ENCODE measurements at places on chromosomes 5 and 9.

DNA sequence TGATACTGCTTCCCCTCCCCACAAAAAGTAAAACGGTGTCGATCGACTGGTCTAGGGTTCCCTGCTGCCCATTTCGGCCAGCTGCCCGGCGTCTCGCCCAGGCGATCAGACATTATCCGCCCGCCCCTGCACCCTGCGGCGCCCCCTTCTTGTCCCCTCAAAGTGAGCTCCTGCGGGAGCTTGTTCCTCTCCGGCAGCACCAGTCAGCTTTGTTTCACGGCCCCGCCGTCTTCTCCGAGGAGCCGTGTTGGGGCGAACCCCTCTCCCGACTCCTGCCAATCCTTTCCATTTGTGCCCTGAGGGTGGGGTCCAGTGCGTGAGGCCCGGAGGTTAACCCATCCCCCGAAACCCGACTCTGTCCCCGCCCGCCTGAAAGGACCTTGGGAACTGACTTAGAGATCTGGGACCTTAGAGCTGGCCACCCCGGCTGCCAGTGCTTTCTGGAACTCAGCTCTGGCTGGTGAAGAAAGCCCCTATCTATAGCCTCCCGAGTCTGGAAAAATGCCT, 518 bp downstream of the UBE2B start:
- H3K36me3 ChIP-seq = peaks cover 2% of the 10 kb centered on the region
- peak overlapping the region; percentile 98 for H3K4me3 ChIP-seq

DNA sequence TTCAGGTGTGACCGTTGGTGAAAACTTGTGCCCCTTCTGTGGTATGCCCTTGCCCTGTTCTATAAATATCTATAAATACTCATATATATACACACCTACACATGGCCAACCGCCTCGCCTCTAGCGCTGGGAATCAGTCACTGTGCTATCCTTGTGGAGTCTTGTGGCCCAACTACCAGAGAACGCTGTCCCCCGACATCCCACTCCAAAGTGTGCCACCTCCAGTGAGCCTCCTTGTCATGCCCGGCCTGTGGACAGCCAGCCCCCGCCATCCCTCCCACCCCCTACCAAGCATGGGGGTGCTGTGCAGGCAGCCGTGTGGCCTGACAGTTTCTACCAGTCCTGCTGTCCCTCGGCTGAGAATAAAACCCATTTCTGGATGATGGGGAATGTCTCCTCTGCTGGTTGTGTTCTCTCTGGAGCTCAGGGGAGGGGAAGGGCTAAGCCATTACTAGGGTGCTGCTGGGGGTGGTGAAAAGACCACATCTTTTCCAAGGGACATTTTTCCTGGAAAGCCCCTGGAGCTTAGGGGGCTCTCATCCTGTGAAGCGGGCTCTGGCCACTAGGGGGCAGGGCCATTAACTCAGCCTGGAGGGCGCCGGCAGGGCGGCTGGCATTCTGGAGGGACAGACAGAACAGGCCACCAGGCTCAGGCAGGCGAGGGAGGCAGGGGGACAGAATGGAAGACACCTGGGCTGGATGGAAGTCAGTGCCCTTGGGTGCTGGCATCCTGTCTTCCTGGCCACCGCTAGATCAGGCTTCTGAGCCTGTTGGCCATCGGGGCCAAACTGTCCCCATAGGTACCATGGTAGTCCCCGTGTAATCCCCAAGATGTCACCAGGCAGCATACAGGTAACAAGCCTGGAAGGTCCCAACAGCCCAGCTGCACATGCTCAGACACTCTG, 20.7 kb downstream of the GOLGA2 start:
- DNase-seq = peak; percentile 79
- H3K27ac ChIP-seq = peak overlapping the region; percentile 69
- H3K4me3 ChIP-seq = no peak overlapping the region
- peaks cover 7% of the 10 kb centered on the region for H3K4me1 ChIP-seq
- H3K36me3 ChIP-seq = peaks cover 3% of the 10 kb centered on the region

GRCh38 chr5:79107020-79107796, 4.4 kb upstream of the BHMT start:
- H3K4me3 ChIP-seq = no peak overlapping the region
- no peak overlapping the region for H3K27ac ChIP-seq
- no peaks in the 10 kb centered on the region for H3K4me1 ChIP-seq
- DNase-seq = no peak

- no peak overlapping the region for H3K27ac ChIP-seq
- no peaks in the 10 kb centered on the region for H3K4me1 ChIP-seq
- no peak for DNase-seq
- H3K4me3 ChIP-seq = no peak overlapping the region
Observed at GRCh38 chr5:117411701-117412100, 837.1 kb upstream of the SEMA6A start.

GRCh38 chr9:127500399-127500798, 49.1 kb downstream of the LRSAM1 start:
- no peak overlapping the region for H3K27ac ChIP-seq
- H3K4me3 ChIP-seq = no peak overlapping the region
- no peaks in the 10 kb centered on the region for H3K4me1 ChIP-seq
- H3K36me3 ChIP-seq = peaks cover 5% of the 10 kb centered on the region

DNA sequence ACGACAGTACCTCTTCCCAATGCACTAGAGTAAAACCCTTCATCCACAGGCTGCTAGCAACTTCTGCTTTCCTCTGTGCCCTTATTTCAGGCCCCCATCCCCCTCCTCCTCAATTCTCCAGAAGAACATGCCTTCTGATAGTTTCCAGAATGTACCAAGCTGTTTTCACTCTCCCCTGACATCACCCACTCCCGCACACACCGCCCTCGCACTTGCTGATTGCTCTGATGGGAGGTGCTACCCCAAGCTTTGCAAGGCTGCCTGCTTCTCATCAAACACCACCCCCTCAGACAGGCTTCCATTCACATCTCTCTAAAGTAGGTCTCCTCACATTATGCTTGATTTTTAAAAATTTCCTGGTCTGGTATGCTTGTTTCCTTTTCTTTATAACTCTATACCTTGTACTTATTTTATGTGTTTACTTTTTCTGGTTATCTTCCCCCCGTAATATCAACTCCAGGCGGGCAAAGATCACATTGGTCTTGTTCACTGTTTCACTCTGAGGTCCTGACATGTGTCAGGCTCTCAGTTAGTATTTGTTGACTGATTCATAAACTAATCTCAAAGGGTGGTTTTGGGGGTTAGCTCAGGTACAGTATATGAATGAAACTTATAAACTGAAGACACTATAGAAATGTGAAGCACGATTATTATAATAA, 91.0 kb upstream of the C9orf72 start:
- H3K36me3 ChIP-seq = no peaks in the 10 kb centered on the region
- DNase-seq = peak; percentile 27
- H3K27me3 ChIP-seq = no peaks in the 10 kb centered on the region

DNA sequence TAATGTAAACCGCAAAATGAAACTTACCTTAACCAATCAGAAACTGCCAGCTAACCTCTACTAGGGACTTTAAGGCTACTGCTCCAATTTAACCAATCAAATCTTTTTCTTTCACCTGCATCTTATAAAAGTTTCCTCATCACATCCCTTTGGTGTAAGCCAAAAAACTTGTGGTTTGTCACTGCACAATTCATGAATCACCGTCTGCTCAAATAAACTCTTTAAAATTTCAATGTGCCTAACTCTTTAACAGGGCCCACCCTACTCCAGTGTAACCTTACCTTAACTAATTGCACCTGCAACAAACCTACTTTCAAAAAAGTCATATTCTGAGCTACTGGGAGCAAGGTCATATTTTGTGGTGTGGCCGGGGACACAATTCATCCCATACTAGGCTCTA, 172.2 kb upstream of the GRAMD2B start:
- no peaks in the 10 kb centered on the region for H3K4me1 ChIP-seq
- no peaks in the 10 kb centered on the region for H3K36me3 ChIP-seq
- no peak overlapping the region for H3K4me3 ChIP-seq
- DNase-seq = no peak

DNA sequence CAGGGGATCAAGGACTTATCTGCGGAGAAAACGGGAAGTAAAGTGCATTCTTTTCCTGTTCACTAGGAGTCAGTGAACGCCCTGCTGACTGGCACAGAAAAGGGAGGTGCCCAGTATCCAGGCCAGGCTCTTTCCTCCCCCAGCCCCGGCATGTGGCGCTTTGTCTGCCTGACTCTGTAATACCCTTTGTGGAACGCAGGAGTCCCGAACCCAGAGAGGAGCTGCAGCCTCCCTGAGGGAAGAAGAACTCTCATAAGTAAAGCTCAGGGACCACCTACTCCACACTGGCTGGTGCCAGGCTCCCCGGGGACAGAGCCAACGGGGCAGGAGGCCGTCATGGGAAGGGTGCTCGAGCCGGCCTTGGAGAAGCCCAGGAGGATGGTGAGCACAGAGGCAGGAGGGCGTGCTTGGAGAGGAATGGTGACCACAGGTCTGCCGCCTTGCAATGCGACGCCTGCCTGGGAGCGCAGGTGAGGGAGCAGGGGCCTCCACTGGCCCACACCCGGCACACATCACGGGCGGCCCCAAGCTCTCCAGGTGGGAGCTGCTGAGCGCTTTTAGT, 31.5 kb downstream of the VAV2 start:
- no peak overlapping the region for H3K27ac ChIP-seq
- H3K4me1 ChIP-seq = peaks cover 18% of the 10 kb centered on the region
- DNase-seq = no peak
- no peaks in the 10 kb centered on the region for H3K36me3 ChIP-seq
- H3K4me3 ChIP-seq = no peak overlapping the region

DNA sequence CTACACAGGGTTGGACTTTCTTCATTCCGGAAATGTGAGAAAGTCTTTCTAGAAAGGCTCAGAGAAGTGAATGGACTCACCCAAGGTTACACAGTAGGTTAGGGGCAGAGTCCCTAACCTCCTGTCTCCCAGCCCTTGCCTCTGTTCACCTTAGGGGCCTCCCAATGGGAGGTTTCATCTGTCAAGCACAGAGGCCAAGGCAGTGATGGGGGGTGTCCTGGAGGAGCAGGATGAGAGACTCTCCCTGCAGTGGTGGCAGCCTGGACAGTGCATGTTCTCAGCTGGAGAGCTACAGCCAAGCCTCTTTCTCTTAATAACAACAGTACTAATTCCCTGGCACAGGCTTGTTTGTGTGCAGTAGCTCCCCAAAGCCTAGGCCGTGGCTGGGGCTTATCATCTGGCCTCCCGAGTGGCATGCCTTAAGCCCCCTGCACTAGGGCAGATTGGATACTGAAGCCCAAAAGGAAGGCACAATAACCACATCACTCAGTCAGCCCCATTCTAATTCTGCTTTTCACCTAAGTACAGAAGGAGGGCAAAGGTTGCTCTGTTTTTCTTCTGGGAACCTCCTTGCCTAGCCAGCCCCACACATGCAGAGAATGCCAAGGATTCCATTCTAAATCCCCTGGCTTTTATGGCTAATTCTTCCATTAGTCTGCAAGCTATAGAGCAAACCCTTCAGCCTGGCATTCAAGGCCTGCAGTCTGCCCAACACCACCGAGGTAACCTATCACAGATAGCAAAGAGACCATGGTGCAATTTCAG, 50.2 kb upstream of the XPA start:
- DNase-seq = peak; percentile 84
- H3K36me3 ChIP-seq = no peaks in the 10 kb centered on the region
- H3K27ac ChIP-seq = peak overlapping the region; percentile 85

- H3K4me3 ChIP-seq = no peak overlapping the region
- DNase-seq = no peak
- no peaks in the 10 kb centered on the region for H3K27me3 ChIP-seq
- no peak overlapping the region for H3K27ac ChIP-seq
Observed at GRCh38 chr9:116422119-116422979, 264.8 kb upstream of the TRIM32 start.

DNA sequence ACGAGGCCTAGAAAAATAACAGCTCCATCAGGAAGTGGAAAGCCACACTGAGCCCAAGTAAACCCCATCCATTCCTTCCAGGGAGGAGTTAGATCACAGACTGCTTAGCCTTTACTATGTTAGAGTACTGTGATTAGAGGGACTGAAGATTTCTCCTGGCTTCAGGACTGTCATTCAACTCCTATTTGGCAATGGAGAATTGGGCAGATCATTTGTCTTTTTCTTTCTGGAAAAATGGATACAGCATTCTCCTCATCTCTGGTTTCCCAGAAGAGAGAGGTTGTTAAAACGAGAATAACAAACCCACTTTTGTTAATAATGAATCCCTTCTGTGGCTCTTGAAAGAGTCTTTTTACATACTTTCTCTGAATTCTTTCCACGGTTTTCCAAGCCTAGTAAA, 150.4 kb downstream of the GABRB2 start:
- no peak overlapping the region for H3K27ac ChIP-seq
- no peaks in the 10 kb centered on the region for H3K27me3 ChIP-seq
- no peaks in the 10 kb centered on the region for H3K36me3 ChIP-seq
- no peak overlapping the region for H3K4me3 ChIP-seq
- DNase-seq = no peak
- no peaks in the 10 kb centered on the region for H3K4me1 ChIP-seq

DNA sequence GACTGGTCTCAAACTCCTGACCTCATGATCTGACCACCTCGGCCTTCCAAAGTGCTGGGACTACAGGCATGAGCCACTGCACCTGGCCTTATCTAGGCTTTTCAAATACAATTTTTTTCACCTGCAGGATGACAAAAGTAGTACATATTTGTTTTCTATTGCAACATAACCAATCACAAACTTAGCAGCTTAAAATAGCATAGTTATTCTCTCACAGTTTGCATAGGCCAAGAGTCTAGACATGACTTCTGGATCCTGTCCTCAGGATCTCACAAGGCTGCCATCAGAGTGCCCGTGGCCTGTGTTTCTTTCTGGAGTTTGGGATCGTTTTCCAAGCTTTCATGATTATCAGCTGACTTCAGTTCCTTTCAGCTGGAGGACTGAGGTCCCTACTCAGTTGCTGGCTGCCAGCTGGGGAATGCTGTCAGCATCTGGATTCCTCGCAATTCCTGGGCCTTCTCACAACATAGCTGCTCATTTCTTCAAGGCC, 348.9 kb downstream of the ARHGEF28 start:
- no peaks in the 10 kb centered on the region for H3K36me3 ChIP-seq
- DNase-seq = peak; percentile 27
- H3K27me3 ChIP-seq = no peaks in the 10 kb centered on the region
- no peak overlapping the region for H3K27ac ChIP-seq

- H3K27ac ChIP-seq = no peak overlapping the region
- DNase-seq = no peak
- H3K36me3 ChIP-seq = no peaks in the 10 kb centered on the region
- H3K4me3 ChIP-seq = no peak overlapping the region
- H3K27me3 ChIP-seq = no peaks in the 10 kb centered on the region
Observed at GRCh38 chr5:77842243-77842642, 66.1 kb upstream of the TBCA start.

- no peaks in the 10 kb centered on the region for H3K36me3 ChIP-seq
- no peaks in the 10 kb centered on the region for H3K27me3 ChIP-seq
- no peaks in the 10 kb centered on the region for H3K4me1 ChIP-seq
- DNase-seq = no peak
- H3K4me3 ChIP-seq = no peak overlapping the region
- H3K27ac ChIP-seq = no peak overlapping the region
Observed at GRCh38 chr9:20271096-20271495, 351.2 kb downstream of the MLLT3 start.

Measured in Caco-2 (cell line).